Ascending aorta (tissue), 2 donors: ENCODE measurements at places on chromosomes 5 and 9.

GRCh38 chr9:33329117-33329563, 38.8 kb downstream of the NFX1 start:
- no peaks in the 10 kb centered on the region for H3K27me3 ChIP-seq
- H3K27ac ChIP-seq: peak overlapping the region; percentile 60
- H3K36me3 ChIP-seq: peaks cover 47% of the 10 kb centered on the region
- H3K4me3 ChIP-seq: no peak overlapping the region

DNA sequence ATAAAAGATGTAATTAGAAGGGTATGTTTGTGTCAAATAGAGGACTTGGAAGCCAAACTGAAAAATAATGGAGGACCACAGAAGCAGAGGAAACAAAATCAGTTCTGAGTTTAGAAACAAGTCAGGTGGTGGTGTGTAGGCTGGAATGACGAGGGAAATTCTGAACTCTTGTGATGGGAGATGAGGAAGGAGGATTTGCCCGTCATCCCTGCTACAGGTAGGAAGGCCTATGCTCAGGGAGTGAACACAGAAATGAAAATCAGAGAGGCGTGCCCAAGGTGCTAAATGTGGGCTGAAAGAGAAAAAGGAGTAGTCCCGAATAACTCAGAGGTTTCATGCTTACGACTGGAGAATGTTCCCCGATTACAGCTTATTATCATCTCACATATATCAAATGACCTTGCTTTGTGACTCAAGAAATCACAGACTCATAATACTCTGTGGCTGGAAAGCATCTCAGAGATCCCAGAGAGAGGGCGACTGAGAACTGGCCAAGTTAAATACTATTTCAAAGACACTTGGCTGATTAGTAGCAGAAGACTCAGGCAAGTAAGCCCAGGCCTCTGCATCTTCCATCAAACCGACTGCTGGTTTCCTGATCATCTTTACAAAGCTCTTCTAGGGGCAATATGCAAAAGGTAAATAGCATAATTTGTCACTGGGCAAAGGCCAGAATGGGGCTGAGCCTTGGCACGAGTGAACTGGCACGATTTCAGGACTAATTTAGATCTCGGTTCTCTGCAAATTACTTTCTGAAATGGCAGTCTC, 126.0 kb downstream of the SUSD1 start:
- H3K36me3 ChIP-seq: no peaks in the 10 kb centered on the region
- H3K27me3 ChIP-seq: no peaks in the 10 kb centered on the region
- H3K4me3 ChIP-seq: no peak overlapping the region
- no peaks in the 10 kb centered on the region for H3K4me1 ChIP-seq
- no peak overlapping the region for H3K27ac ChIP-seq

DNA sequence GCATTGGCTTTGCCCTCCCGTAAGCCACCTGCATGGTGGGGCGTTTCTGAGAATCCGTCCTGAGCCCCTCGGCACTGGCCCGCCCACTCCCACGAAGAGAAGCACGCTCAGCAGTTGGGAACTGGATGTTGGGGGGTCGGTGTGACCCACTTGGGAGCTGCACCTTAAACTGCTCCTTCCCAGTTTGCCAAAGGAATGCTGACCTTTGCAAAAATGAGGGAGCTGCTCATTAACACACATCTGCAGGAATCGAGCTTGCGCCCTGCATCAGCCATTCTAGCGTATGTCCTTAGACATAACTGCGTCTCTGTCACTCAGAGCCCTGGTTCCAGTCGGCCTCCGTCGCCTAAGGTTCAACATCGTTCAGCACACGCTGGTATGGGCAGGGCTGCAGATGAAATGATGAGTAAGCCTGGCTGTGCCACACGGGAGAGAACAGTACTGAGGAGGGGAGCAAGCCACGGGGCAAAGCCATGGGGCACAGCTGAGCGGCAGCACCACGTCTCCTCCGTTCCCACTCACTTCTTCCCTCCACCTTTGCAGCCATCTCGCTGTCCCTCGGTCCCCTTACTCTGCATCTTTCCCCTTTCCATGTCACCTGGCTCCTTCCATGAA, 28.8 kb upstream of the NCS1 start:
- peak overlapping the region; percentile 32 for H3K4me3 ChIP-seq
- no peaks in the 10 kb centered on the region for H3K27me3 ChIP-seq
- no peaks in the 10 kb centered on the region for H3K36me3 ChIP-seq
- H3K4me1 ChIP-seq: no peaks in the 10 kb centered on the region
- peak overlapping the region; percentile 40 for H3K27ac ChIP-seq

- H3K4me1 ChIP-seq: peaks cover 5% of the 10 kb centered on the region
- no peak for DNase-seq
- H3K27ac ChIP-seq: no peak overlapping the region
- H3K36me3 ChIP-seq: peaks cover 48% of the 10 kb centered on the region
- no peak overlapping the region for H3K4me3 ChIP-seq
- no peaks in the 10 kb centered on the region for H3K27me3 ChIP-seq
These were observed 4.5 kb downstream of the ST6GALNAC4 start for GRCh38 chr9:127912296-127912695.

DNA sequence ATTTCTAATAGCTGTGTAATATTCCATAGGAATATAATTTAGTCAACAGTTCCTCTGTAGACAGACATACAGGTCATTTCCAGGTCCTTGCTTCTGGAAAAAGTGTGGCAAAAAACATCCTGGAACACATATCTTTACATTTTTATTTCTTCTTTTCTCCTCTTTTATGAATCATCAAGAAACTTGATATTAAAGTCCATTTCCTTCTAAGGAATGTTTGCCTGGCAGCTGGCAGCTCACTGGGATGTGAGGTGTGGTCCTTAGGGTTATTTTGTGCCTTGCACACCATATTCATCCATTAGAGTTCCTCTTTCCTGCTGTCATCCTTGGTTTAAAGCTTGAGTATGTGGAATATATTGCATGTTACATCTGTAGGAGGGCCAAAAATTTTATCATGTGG, 122.0 kb downstream of the GALNT10 start:
- H3K4me1 ChIP-seq: peaks cover 12% of the 10 kb centered on the region
- no peaks in the 10 kb centered on the region for H3K27me3 ChIP-seq
- H3K4me3 ChIP-seq: no peak overlapping the region
- no peaks in the 10 kb centered on the region for H3K36me3 ChIP-seq

DNA sequence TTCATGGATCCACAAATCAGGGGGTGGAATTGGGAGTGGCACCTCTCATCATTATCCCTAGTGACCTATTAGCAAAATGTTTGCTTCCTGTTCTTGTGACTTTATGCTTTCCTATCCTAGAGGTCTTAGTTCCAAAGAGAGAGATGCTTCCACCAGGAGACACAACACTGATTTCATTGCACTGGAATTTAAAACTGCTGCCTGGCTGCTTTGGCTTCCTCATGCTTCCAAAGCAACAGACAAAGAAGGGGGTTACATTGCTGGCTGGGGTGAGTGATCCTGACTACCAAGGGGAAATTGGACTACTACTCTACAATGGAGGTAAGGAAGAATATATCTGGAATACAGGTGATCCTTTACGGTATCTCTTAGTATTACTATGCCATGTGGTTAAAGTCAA, 69.2 kb upstream of the SH3GL2 start:
- H3K27me3 ChIP-seq: no peaks in the 10 kb centered on the region
- DNase-seq: no peak
- no peak overlapping the region for H3K4me3 ChIP-seq
- no peak overlapping the region for H3K27ac ChIP-seq
- H3K4me1 ChIP-seq: no peaks in the 10 kb centered on the region
